ENCODE measurements at places on chromosomes 2 and 18.
A peak's percentile ranks its signal among the peaks of the same experiment; 100 is the strongest.

GRCh38 chr2:34317797-34318196 lies 718.7 kb upstream of the FAM98A start:
- no peak for DNase-seq

- DNase-seq, result no peak
Observed at GRCh38 chr2:237235383-237236095, 149.8 kb downstream of the COPS8 start.

DNA sequence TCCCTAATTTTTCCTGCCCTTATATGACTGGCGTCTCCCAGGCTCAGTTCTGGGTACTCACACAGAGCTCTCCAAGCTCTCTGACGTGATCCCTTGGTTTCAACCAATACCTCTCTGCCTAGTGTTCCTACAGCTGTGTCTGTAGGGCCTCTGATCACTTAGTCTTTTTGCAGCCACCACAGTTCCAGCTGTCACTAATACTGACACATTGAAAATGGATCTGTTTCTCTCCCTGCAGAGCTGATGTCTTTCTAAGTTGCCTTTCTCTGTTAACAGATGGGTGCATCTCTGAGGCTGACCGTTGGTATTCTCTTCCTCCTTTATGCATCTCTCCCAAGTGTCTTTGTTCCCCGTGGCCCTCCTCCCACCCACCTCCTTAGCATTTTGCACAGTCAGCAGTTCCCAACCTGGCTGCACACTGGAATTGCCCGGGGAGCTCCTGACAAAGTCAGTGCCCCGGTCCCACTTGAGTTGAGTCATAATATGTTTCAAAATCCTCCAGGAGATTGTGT lies 62.5 kb downstream of the CERS6 start:
- peak; percentile 18 for DNase-seq

DNA sequence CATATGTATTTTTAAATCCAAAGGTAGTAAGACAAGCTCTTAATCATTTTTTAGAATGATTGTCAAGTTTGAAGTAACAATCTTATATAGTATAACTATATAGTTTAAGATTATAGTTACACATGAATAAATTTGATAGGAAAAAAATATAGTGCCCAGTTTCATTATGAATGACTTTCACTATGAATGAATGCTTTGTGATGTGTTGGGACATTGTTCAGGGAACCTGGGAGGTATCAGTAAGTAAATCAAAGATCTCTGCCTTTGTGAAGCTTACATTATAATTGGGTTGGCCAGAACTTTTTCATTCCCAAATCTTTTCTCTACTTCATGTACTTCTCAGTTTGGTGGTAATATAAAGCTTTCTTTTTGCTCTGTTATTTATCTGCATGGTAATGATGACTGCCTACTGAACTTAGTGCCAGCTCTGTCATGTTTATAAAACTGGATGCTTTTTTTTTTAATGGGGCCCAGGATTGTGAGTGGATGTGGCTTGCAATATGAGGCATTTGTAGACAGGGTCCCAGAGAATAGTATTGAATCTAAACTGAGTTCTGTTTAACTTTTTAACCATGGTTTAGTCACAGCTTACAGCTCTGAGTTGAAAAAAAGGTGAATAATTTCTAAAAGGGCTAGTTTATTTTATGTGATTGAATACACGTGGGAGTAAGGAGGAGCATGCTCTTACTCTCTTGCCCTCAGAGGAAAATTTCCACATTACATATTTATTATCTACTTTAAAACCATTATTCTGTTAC lies 23.3 kb downstream of the GLS start:
- no peak for DNase-seq

GRCh38 chr2:199370150-199370780 lies 87.5 kb downstream of the SATB2 start:
- DNase-seq, result no peak

GRCh38 chr2:109284826-109285225 lies 155.8 kb downstream of the SH3RF3 start:
- DNase-seq, result no peak

GRCh38 chr2:223155956-223156355 lies 104.0 kb downstream of the KCNE4 start:
- DNase-seq, result no peak

DNA sequence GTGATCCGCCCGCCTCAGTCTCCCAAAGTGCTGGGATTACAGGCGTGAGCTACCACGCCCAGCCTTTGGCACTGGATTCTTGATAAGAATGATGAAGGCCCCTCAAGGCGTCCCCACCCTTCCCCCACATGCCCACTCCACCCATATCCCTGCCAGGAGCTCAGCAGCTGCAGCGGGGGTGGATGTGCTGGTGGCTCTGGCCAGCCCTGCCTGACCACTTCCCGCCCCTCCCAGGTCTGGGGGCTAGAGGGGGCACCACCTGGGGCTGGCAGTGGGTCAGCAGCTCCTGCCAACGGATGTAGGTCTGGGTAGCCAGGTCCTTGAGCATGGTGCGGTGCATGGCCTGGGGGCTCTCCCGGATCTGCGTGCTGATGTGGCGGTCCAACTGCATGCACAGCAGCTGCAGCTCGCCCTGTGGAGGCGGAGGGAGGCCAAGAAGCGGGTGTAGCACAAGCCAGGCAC lies 7.8 kb upstream of the SEMA4C start:
- no peak for DNase-seq

GRCh38 chr18:48660346-48661228 lies 121.8 kb downstream of the CTIF start:
- no peak for DNase-seq

DNA sequence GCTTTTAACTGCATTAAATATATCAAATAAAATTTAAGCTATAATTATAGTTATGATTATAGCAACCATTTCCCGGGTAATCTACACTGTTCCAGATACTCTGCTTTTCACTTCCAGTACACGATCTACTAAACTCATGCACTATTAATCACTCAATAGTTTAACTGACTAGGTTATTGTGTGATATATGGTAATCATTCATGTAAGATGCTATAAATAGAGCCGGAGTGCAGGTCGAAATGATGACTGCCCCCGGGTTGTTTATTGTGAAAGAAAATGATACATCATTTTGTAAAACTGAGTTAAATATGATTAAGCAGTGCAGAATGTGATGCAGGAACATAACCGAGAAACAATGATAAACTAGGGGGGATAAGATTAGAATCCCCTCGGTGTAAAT lies 434.6 kb upstream of the DSEL start:
- no peak for DNase-seq

DNA sequence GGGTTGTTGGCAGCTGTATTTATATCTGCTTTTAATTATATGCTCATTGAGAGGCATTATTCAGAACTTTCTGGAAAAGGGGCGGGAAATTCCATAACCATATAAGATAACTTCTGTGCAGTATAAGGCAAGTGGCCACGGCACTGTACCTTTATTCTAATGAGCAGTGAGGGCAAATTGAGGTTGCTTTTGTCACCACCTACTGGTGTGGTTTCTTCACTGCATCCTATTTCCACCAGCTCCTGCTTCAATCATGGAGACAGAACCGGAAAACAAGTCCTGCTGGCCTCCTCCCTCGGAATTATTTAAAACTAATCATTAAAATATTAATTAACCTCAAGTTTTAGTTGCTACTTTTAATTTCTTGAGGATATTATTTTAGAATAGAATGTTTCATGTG lies 759.4 kb downstream of the CBLN2 start:
- peak; percentile 10 for DNase-seq

GRCh38 chr2:184879671-184880070 lies 281.3 kb downstream of the ZNF804A start:
- DNase-seq, result no peak

- DNase-seq, result no peak
Observed at GRCh38 chr2:108970369-108970768, 18.7 kb downstream of the EDAR start.

DNA sequence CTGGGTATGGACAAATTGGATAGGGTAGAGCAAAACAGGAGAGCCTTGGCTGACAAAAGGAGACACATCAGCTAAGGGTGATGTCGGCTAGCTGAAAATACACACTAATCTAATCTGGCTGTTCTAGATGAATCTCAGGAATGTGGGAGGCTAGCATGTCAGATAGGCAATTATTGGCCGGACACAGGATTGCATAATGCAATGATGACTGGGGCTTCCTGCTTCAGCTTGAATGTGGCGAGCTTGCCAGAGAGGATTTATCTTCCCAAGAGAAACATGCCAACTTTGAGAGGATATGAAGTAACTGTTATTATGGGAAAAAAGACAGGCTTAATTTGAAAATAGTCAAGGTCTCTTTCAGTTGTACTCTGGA lies 102.4 kb downstream of the TRIB2 start:
- DNase-seq, result no peak

GRCh38 chr2:232349546-232349945 lies 29.0 kb upstream of the ALPP start:
- DNase-seq, result no peak

GRCh38 chr2:3309496-3310355 lies 67.9 kb downstream of the EIPR1 start:
- DNase-seq, result no peak

- DNase-seq, result no peak
Observed at GRCh38 chr2:66477135-66477842, 42.4 kb downstream of the MEIS1 start.

DNA sequence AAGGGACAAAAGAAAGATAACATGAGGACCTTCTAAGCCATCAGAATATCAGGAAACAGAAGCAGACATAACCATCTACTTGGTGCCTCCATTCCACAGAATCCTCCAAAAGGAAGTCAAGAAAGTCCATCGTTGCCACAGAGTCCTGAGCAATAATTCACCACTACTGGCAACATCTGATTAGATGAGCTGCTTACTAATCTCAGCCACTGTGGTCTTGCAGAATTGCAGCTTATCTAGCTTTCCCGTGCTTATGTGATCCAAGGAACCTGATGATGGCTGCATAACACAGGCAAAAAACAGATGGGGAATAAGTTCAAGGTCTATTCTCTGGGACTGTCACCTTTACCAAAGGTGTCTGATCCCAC lies 278.5 kb downstream of the AFF3 start:
- DNase-seq, result no peak

- DNase-seq, result no peak
Observed at GRCh38 chr2:28277466-28277865, 115.2 kb upstream of the FOSL2 start.

DNA sequence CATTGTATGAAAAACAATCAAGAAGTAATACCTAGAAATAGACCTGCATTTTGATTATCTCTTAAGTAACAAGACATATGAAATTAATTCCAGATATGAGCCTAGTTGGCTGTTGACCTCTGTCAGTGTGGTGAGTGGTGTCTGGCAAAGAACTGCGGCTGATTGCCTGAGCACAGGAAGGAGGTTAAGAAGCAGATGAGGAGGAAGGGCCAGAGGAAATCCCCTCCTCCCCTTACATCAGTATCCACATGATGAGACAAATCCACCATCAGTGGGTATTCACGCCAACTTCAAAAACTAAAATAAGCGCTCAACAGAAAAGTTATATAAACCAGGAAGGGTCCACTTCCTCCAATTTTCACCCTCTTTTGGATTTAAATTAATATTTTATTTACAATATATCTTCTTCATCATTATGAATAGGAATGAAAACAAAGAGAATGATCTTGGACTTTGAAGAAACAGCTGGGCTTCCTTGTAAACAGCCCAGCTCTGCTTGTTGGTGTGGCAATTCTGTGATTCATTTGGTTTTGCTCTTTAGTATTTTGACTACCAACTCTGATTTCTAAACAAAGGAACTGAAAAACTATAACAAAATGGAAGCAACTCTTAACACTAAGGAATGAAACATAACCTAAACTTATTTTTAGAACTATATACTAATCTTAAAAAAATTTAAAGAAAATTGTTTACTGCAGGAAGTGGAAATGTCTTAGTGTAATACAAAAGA lies 27.3 kb downstream of the RFTN2 start:
- no peak for DNase-seq

GRCh38 chr2:40436093-40436475 lies 15.8 kb downstream of the SLC8A1 start:
- DNase-seq, result no peak

- no peak for DNase-seq
Observed at GRCh38 chr2:238267884-238268680, 20.3 kb downstream of the PER2 start.

DNA sequence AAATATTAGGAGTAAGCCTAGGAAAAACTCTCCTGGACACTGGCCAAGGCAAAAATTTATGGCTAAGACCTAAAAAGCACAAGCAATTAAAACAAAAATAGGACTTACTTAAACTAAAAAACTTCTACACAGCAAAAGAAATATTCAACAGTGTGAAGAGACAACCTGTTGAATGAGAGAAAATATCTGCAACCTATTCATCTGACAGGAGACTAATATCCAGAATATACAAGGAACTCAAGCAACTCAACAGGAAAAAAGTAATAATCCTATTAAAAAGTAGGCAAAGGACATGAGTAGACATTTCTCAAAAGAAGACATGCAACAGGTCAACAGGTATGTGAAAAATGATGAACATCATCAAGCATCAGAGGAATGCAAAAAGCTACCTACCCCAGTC lies 431.1 kb downstream of the ZEB2 start:
- no peak for DNase-seq

DNA sequence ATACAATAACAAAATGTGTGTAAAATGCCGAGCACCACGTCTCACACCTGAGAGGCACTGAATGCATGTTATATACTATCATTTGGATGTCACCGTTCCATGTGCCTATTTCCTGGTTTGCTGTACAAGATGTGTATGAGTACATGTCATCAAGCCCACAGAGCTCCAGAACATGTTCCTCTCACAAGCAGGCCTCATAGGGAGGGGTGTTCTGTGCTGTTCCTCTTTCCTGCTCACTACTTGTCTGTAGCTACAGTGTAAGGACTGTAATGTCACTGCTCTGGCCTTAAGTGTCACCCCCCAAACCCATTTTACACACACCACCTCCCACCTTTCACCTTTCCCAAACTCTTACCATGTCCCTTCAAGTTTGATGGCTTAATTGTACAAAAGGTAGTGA lies 1.8 kb downstream of the AFF3 start:
- DNase-seq, result no peak

- no peak for DNase-seq
Observed at GRCh38 chr2:233270366-233270765, 18.9 kb downstream of the ATG16L1 start.

DNA sequence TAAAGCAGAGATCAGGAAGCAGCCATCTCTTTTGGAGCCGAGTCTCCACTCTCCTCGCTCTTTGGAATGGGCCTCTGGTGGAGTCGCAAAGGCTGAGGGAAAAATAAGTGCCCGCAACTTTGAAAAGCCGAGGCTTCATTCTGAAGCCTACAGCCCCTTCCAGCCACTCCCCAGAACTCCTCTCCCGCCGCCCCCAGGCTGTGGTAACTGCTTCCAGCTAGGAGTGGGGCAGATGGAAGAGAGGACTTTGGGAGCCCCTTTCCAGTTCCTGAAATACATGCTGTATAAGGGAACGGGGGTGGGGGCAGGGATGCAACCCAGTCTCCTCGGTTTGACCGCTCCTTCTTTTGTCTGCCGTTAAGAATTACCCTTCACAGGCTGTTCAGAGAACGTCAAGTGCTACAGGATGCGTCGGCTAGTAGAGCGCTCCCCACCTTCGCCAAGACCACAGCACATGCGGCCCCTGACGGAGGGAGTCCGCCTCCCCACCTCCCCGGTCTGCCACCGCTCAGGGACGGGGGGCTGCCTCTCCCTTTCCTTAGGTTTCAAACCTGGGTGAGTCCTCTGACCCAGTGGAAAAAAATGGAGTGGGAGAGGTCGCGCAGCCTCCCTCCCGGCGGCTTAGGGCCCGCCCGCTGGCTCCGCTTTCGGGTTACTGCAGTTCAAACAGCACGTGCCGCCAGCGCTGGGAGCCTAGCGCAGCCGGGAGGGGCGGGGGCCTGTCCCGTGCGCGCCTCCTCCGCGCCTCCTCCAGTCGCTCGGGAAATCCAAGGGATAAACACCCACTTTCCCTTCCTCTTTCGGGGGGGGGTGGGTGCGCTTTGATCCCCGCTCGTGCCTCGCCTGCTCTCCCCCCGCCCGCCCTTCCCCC lies 4.9 kb downstream of the CYP26B1 start:
- DNase-seq, result no peak

GRCh38 chr18:79615091-79615490 lies 64.5 kb upstream of the CTDP1 start:
- no peak for DNase-seq

Measured in HEK293T (cell line).